ENCODE measurements at places on chromosomes 3 and 15. TPM values are rescaled to one million over a fixed set of nuclear protein-coding genes. Genes with fewer than 3 reads are reported as not detected.
A peak's percentile ranks its signal among the peaks of the same experiment; 100 is the strongest.

DNA sequence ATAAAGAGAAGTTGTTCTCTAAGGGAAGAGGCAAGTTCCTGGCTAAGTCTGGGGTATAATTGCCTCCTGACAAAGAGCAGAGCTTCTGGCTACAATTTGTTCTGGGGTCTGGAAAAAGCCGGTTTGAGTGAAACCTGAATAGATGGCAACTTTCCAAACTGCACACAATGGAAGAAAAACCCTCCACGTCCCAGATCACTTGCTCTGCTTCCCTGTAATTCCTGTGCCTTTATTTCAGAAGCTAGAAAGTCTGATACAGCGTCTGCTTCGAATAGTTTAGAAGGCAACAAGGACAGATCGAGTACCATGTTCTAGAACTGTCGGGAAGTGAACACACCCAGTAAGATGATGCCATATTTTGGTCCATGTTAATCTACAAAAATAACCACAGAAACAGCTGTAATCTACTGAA lies 1.6 kb upstream of the WDR82 start:
- DNase-seq = peak; percentile 83

- no peak for DNase-seq
These were observed 55.4 kb upstream of the SNRPN start for GRCh38 chr15:24899367-24899766.

DNA sequence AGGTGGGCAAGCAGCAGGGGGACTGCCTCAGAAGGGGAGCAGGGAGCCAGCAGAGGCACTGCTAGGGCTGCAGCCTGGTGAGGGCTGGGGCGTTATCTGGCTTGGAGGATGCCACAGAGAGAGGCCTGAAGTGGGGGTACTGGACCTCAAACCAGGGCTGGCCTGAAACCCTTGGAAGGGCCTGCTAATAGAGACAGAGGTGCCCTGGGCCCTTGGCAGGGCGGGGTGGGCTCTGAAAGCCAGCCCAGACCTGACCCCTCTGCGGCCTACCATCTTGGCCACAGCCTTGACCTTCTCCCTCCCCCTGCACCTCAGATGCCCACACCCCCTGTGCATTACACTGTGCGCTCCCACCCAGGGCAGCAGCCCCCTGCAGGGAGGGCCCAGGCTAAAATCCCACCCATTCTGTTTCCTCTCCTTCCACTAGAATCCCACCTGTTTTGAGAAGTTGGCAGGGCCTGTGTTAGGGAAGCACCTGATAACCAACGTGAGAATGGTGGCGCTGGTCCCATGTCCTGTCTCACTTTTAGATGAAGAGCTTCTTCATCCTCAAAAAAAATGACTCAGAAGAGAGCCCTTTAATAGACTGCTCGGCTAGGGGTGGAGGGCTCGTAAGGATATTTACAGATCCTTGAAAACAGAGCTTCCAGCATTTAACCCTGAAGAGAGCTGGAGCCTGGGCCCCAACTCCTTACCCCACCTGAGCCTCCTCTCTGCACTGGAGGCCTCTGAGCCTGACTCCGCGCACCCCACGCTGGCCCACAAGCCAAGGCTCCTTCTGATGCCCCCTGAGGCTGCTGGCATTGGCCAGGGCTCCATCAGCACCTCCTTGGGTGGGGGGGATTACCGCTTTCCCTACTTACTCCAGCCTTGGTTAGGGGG lies 29.8 kb downstream of the LOXL1 start:
- no peak for DNase-seq

DNA sequence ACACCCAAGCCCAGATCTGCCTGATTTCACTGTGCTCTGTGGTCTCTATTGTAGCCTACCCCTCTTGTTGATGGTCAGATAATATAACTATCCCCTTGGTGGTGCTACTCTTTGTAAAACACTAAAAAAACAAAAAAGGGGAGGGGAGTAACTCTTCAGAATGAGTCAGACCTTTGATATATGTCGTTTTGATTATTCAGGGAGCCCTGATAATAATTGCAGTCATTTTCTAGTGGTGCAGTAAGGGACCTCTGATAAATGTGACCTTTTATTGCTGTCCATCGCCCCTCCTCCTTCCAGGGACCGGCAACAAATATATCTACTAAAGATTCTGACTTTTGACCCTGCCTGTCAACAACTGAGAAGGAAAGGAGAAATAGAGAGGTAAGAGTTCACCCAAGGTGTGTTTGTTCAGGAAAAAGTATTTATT lies 45.1 kb upstream of the MAGI1 start:
- DNase-seq = no peak

DNA sequence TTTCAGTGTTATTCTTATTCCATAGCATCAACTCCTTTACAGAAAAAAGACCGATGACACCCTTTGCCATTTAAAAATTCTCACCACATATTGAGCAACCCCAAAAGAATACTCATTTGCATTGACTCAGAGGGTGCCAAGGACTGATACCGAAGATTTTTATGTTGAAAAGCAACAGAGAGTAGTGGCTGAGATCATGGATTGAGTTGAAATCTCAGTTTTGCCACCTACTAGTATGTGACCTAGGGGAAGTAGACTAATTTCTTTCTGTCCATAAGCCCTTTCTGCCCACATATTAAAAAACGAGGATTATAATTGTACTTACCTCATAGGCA lies 313.9 kb upstream of the SATB1 start:
- DNase-seq = no peak

- no peak for DNase-seq
These were observed 637 bp upstream of the CCNDBP1 start for GRCh38 chr15:43184407-43185124.

DNA sequence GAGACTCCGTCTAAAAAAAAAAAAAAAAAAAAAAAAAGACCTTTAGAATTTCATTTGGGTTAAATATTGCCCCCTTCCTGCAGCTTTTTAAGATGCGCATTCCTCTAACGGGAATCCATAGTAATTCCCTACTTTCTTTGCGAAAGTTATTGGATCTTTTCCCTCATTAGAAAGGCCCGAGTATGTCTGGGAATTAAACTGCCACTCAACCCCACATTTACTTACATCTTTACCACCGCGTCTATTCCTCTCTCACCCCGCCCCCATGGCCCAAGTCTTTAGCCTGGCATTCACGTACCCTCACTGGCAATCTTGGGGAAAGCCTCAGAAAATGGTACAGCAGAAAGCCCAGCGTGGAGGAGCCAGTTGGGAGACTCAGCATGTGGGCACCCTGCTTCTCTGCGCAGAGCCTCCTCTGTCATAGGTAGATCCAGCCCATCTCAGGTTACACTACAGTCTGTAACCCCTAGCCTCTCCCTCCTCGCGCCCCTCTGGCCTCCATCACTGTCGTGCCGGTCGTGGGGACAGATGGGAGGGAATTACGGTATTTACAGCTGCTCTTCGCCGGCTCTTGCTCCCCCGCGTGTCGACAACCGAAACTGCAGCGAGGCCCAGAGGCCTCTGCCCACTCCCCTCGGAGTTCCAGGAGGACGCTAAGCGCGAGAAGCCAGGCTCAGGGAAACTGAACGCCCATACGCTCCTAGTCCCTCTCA lies 6.4 kb upstream of the ANKDD1A start:
- peak; percentile 84 for DNase-seq

DNA sequence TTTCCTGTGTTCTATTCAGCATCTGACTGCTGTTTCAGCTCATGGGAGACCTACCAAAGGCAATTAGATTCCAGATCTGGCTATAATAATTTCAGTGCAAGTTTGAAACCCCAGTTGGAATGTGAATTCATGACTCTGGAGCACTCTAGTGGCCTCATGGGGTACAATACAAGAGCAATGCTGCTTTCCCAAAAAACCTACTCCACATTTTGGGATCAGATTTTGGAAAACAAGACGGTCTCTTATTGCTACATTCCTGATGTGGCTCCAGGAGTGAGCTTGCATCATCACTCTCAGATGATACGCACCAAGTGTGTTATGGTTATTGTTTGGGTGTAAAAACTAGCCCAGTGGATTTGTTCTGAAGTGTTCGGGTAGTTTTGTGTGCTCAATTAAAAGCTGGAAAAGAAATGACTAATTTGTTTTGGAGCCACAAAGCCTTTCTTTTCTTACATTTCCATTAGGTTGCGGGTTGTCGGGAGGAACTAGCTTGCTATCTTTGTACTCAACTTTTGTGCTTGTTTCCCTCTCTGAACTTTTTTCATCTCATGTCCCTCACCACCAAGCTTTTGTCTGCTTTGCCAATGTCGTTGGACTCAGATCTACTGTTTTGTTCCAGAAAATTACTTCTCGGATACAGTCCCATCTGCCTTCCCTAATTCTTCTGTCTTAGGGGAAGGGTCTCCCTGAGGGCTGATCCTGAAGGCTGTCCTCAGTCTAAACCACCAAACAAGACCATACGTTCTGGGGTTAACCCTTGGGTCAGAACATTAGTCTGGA lies 272.1 kb downstream of the BBX start:
- DNase-seq = peak; percentile 50

GRCh38 chr3:51637941-51638471 lies 33.0 kb upstream of the TEX264 start:
- peak; percentile 84 for DNase-seq

- peak; percentile 55 for DNase-seq
These were observed 34.2 kb downstream of the BCL2L10 start for GRCh38 chr15:52078197-52078875.

DNA sequence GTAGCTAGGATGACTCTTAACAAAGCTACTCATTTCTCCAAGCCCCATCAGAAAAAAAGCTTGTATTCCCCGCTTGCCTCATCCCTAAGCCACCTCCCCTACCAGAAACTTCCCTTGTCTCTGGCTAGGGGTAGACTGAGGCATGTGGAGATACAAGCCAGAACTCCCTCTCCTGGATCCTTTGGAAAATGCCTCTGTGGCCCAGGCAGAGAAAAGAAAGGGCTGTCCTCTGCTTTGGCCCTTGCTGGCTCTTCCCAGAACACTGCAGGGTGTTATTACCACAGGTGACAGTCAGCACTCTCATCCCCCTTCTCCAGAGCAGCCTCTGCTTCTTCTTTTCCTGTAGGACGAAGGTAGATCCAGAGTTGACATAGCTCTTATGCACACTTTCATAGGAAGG lies 15.2 kb downstream of the RMDN3 start:
- no peak for DNase-seq

GRCh38 chr3:115635406-115635805 lies 12.1 kb downstream of the GAP43 start:
- DNase-seq = no peak

DNA sequence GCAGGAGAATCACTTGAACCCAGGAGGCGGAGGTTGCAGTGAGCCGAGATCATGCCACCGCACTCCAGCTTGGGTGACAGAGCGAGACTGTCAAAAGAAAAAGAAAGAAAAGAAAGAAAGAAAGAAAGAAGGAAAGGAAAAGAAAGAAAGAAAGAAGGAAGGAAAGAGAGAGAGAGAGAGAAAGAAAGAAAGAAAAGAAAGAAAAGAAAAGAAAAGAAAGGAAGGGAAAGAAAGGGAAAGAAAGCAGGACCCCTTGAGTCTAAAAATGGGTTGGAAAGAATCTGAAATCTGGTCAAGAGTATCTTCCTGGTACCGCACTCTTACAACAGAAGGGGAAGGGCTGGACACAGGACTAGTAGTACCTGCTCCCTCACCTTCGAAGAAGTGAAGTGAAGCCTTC lies 19.6 kb downstream of the CRYGS start:
- DNase-seq = no peak

DNA sequence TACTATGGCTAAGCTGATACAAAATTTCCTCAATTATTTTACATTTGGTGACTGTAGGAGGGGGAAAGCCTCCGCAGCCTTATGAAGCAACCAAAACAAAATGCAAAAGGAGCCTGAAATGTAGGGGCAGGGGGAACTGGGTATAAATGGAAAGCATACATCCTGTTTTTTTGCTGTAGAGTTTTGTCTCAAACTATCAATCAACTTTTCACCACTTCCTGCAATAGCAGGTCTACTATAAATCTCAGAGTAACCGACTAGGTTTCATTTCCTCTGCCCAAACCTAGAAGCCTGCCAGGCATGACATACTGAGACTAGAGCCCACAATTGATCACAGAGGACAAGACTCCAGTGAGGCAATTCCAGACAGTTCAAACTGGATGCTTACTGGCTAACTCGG lies 91.3 kb downstream of the SHQ1 start:
- DNase-seq = peak; percentile 41

GRCh38 chr3:45657853-45658252 lies 31.3 kb upstream of the SACM1L start:
- DNase-seq = no peak

- no peak for DNase-seq
These were observed 60.0 kb upstream of the TRIM71 start for GRCh38 chr3:32757618-32758374.

GRCh38 chr15:55915221-55915620 lies 78.2 kb downstream of the NEDD4 start:
- DNase-seq = peak; percentile 22

- peak; percentile 95 for DNase-seq
These were observed 60.7 kb upstream of the CMTM8 start for GRCh38 chr3:32177702-32178198.

DNA sequence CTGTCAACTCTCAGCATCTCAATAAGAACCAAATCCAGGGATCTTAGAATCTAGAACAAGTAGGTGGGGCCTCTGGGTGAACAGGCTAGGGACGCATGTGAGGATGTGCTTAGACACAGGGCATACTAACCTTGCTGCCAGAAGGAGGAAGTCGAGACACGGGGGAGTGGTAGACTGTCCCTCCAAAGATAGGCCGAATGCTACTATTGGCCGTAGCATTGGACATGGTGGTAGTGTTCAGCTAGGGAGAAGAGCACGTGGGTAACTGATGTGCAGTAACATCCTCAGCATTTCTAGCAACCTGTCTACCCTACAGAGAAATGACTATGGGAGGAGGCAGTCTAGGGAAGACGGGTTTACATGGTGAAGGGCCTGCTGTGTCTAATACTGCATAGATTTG lies 15.6 kb downstream of the RCCD1 start:
- no peak for DNase-seq

DNA sequence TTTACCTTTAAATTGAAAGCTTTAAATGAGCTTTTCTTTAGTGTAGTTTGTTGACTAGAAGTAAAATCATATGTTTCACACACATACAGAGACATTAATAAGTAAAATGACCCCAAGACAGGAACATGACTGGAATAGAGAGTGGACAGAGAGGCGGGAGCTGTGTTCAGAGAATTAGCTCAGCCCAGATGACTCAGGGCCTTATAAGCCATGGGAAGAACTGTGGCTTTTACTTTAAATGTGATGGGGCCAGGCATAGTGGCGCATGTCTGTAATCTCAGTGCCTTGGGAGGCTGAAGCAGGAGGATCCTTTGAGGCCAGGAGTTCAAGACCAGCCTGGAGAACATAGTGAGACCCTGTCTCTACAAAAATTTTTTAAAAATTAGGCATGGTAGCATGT lies 26.7 kb downstream of the SACM1L start:
- no peak for DNase-seq

GRCh38 chr3:182622241-182622545 lies 171.1 kb upstream of the ATP11B start:
- no peak for DNase-seq

Gene ACKR2
- 4.8 TPM for total RNA-seq

Gene SLC22A13
- under 0.01 TPM for total RNA-seq

Gene HES1
- 49.7 TPM for total RNA-seq

Gene NEK11
- 2.0 TPM for total RNA-seq

Gene SNTN
- not detected for total RNA-seq

Gene VILL
- 2.8 TPM for total RNA-seq

Gene UBE2E2
- total RNA-seq = 20.4 TPM

Gene ISLR
- not detected for total RNA-seq

Gene STX19
- total RNA-seq = not detected

All from lung microvascular endothelial cell (primary cell).